ENCODE measurements at places on chromosomes 11 and 22. TPM values are rescaled to one million over a fixed set of nuclear protein-coding genes. Genes with fewer than 3 reads are reported as not detected.

The CNTN5 gene
- not detected for total RNA-seq

The LRRC4C gene
- under 0.01 TPM for total RNA-seq

The LINC01488 gene
- total RNA-seq: not detected

The DLAT gene
- 46.5 TPM for total RNA-seq

The KIAA1671 gene
- total RNA-seq: 3.9 TPM

The CCDC116 gene
- 0.22 TPM for total RNA-seq

The SPI1 gene
- total RNA-seq: not detected

The INPPL1 gene
- total RNA-seq: 58.9 TPM

The BMAL1 gene
- 6.4 TPM for total RNA-seq

The MPZL2 gene
- 0.25 TPM for total RNA-seq

The PAX6 gene
- not detected for total RNA-seq

The C11orf91 gene
- not detected for total RNA-seq

The CCDC87 gene
- 0.25 TPM for total RNA-seq

The KMT5B gene
- 35.2 TPM for total RNA-seq

The CTSF gene
- total RNA-seq: 20.6 TPM

The NCR3LG1 gene
- total RNA-seq: 9.5 TPM

The H19 gene
- 0.50 TPM for total RNA-seq

The CYTH4 gene
- 0.12 TPM for total RNA-seq

The CFAP300 gene
- total RNA-seq: 7.9 TPM

The BRSK2 gene
- total RNA-seq: 0.50 TPM

The HPX gene
- total RNA-seq: 0.50 TPM

The APOL4 gene
- 0.12 TPM for total RNA-seq

The DERL3 gene
- 0.44 TPM for total RNA-seq

The KIRREL3 gene
- total RNA-seq: 2.6 TPM

The RFPL1 gene
- total RNA-seq: not detected

The VPS11 gene
- total RNA-seq: 30.1 TPM

The WNT7B gene
- total RNA-seq: 0.33 TPM

The SPDYC gene
- total RNA-seq: not detected

The LUZP2 gene
- total RNA-seq: 0.11 TPM

The MICALL1 gene
- 38.0 TPM for total RNA-seq

All from uterine smooth muscle cell (primary cell).